Left kidney (tissue), 8 donors: ENCODE measurements at places on chromosomes 12 and 14. TPM values are rescaled to one million over a fixed set of nuclear protein-coding genes. Genes with fewer than 3 reads are reported as not detected.

SMOC1 gene
- polyA plus RNA-seq: 1.7 TPM

HOTAIR gene
- 2.2 TPM for polyA plus RNA-seq

HCAR3 gene
- polyA plus RNA-seq: 0.30 TPM

DNA sequence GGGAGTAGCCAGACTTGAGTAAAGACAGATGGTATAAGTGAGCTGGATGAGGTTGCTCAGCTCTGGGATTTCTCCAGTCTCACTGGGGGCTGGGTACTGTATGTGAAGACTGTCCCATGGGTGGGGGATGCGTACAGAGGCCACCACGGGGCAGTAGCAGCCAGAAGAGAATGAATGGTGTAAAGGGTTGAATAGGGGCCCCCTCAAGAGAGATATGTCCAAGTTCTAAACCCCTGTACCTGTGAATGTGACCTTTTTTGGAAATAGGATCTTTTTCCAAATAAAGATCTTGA is 21.8 kb upstream of the BCDIN3D start:
- DNase-seq: no peak

- DNase-seq: no peak
Observed at GRCh38 chr12:114415525-114415868, 9.6 kb upstream of the TBX5 start.

DNA sequence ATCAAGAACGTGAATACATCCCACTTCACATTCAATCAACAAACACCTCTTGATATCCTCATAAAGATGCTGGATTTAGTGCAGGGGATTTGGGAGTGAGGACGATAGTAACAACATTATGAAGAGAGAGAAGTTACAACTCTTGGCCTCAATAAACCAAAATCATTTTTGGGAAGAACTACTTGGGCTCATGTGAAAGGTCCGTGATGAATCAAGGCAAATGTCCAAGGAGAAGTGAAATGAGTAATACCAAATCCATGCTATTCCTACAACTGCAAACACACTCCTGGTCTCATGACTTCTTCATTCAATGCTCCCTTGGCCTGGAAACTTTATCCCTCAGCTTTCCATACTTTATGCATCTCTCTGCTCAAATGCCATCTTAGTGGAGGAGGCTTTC is 162.0 kb upstream of the LMNTD1 start:
- no peak for DNase-seq

DNA sequence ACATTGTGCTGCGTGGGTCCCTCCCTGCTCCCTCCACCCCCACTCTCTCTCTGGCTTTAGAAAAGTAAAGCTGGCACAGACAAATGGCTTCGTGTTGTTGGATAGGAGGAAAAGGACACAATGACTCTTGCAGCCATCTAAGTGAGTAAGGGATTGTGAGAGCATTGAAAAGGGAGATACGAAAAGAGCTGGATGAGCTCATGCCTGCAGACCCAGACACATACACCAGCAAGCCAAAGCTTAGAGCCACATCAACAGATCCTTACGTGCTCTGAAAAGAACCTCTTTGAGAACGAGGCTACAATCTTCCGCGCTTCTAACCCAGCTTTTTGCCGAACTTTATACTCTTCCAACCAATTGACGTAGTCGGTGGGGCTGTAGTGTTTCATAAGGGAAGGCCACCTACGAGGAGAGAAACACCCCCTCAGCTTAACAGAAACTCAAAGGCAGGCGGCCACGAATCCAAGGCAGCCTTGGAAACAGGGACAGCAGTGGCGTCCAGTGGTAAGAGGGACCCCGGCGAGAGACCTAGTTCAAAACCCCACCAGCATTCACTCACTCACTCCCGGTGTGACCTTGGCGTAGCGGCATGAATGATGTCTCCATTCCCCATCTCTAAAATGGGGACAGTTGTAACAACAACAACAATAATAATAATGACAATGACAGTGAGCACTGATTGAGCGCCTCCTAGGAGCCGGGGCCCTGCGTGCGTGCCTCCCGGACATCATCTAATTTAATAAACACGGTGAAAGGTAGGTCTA is 1.1 kb downstream of the FBXO21 start:
- peak; percentile 31 for DNase-seq

DNA sequence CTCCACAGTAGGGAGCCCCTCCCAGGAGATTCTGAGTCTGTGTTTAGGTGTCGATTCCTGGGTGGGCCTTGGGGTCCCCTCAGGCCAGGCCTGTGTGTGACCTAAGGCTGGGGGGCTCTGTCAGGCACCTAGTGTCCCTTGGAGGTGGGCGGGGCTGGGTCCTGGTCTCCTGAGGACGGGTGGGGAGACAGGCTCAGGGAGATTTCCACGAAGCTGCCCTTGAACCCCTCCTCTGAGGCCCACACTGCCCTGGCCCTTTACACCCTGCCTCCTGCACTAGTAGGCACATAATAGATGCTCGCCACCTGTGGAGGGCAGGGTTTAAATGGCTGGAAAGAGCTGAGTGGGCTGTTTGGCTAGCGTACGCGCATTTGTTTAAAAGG is 32.9 kb downstream of the MEG3 start:
- DNase-seq: no peak

- no peak for DNase-seq
Observed at GRCh38 chr12:123836292-123836691, 74.2 kb downstream of the DNAH10 start.

GRCh38 chr12:93974252-93974651 is 174.1 kb upstream of the PLXNC1 start:
- no peak for DNase-seq

- DNase-seq: no peak
Observed at GRCh38 chr12:3085341-3086139, 8.4 kb downstream of the TSPAN9 start.

GRCh38 chr14:69619012-69619411 is 7.6 kb downstream of the SUSD6 start:
- no peak for DNase-seq
